Stromal cell of bone marrow (primary cell): ENCODE measurements at places on chromosomes 7 and 10.
A peak's percentile ranks its signal among the peaks of the same experiment; 100 is the strongest.

DNA sequence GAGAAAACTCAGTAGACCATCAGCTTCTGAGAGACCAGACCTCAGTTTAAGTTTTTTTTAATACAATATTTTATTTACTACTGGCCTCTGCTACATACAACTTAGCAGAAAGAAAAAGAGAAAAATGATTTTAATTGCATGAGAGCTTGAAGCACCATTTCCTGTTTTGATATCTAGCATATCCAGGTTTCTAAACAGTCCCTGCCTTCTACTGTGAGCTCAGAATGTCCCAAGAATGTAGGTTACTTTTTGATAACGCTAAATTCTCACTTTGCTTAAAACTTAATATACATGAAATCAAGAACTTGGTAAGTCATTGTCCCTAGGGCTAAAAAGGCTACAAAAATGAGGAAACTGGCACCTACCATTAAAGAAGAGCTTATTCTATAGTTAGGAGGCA, 7.0 kb downstream of the TMEM243 start:
- no peak for DNase-seq

DNA sequence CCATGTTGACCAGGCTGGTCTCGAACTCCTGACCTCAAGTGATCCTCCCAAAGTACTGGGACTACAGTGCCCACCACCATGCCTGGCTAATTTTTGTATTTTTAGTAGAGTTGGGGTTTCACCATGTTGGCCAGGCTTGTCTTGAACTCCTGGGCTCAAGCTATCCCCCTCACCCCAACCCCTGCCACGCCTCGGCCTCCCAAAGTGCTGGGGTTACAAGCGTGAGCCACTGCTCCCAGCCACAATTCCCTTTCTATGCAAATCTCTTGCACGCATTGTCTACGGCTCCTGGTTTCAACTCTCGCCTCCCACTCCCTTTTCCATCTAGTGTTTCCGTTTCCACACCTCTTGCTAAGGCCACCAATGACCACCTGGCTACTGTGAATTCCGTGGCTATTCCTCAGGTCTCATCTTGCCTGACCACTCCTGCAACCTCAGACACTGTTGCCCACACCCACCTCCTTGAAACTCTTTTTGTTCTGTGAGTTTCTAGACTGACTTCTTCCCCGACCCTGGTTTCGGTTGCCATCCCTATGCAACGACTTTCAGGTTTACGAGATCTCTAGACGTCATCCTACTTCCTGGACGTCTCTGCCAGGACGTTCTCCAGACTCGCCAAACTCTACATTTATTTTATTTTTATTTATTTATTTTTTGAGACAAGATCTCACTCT, 3.4 kb downstream of the CLDN3 start:
- DNase-seq, result no peak

GRCh38 chr7:84113286-84113685, 81.3 kb downstream of the SEMA3A start:
- peak; percentile 7 for DNase-seq

- DNase-seq, result peak; percentile 53
These were observed 52.6 kb upstream of the CAPZA2 start for GRCh38 chr7:116809636-116810266.

DNA sequence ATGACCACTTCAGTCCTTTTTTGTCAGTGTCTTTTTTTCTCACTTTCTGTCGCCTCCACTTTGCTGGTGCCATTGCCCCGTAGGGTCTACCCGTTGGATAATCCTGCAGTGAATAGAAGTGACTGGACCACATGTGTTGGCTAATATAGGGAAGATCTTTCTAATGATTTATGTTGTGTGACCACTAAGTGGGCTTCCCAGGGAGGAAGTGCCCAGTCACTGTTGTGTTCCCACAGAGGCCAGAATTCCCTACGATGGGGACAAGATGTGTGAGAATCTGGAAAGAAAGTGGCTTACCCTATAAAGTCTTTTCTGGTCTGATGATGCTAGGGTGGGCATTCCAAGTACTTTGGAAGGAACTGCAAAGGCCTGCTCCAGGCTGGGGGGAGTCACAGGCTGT, 28.4 kb upstream of the SMC3 start:
- DNase-seq, result no peak
